Left lobe of liver (tissue), 2 donors: ENCODE measurements at places on chromosomes 3 and 15.

DNA sequence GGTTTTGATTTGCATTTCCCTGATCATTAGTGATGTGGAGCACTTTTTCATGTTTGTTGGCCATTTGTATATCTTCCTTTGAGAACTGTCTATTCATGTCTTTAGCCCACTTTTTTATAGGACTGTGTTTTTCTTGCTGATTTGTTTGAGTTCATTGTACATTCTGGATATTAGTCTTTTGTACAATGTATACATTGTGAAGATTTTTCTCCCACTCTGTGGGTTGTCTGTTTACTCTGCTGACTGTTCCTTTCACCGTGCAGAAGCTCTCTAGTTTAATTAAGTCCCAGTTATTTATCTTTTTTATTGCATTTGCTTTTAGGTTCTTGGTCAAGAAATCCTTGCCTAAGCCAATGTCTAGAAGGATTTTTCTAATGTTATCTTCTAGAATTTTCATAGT lies 91.1 kb upstream of the ATP11B start:
- no peak for DNase-seq

DNA sequence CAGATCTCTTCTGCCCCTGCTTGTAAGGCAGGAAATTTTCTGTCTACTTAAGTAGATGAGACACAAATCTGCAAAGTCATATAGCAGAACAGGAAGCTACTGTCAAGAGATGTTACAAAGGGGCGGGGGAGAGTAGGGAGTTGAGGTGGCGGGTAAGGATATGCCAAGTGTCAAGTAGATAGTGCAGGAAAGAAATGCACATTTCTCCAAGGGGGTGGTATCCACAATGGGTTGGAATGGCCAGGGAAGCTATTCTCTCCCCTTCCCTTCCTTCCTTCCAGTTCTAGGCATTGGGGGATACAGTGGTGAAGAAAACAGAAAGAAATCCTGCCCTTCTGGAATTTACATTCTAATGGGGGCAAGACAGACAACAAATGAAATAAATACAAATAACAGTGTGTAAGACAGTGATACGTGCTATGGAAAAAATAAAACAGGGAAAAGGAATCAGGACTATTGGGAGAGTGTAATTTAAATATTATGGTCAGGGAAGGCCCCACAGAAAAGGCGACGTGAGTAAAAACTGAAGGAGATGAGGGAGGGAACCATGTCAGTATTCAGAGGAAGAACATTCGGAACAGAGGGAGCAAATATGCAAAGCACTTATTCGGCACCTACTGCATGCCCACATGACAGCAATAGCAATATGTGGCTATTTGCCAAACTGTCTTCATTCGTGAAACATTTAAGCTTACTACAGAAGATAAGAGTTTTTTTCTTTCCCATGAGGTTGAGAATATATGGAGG lies 42.8 kb upstream of the RNU6-1 start:
- no peak for DNase-seq

DNA sequence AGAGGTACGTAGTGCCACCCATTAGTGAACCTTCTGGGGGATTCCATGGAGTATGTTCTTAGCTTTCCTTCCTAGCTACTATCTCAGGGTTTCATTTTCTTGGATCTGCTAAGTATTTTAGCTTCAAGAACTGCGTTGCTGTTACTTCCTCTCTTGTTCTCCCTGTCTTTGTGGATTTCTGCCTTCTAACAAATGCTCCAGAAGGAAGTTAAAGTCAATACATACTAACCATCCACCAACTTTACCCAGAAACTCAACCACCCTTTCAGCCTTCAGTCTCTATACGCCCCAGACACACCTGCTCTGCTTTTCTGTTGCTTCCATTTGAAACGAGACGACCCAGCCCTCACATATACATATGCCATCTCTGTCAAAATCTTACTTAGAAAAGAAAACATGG lies 2.4 kb upstream of the KLF13 start:
- DNase-seq: no peak

DNA sequence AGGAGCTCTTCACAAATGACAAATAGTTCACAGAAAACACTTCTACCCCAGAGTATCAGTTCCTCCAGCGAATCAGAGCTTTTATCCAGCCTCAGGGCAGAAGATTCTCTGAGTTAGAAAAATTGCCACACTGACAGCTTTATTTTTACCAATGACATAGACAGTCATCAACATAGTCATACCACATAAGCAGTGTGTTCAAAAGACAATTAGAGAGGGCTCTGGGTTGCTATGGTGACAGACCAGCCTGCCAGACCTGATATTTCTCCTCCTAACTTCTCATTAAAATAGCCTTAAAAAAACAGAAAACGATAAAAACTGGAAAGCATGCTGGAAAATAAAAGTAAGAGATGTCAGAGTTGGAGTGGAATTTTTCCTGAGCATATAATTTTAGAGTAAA lies 45.9 kb upstream of the COL6A5 start:
- DNase-seq: no peak

DNA sequence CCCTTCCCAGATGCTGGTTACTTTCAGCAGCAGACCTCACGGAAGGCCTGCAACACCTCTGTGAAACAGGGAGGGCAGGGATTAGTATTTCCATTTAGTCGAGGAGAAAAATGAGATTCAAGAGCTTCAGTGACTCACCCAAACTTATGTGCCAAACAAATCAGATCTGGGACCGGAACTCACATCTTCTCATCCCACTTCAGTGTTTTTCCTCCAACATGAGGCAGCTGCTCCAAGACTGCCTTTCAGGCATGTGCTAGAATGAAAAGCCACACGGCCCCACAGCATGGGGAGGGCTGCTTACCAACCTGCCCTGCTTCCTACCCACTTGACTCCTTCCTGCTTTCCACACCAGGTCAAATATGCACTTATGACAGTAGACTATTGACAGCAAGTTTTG lies 129.4 kb upstream of the SLC24A5 start:
- DNase-seq: no peak

DNA sequence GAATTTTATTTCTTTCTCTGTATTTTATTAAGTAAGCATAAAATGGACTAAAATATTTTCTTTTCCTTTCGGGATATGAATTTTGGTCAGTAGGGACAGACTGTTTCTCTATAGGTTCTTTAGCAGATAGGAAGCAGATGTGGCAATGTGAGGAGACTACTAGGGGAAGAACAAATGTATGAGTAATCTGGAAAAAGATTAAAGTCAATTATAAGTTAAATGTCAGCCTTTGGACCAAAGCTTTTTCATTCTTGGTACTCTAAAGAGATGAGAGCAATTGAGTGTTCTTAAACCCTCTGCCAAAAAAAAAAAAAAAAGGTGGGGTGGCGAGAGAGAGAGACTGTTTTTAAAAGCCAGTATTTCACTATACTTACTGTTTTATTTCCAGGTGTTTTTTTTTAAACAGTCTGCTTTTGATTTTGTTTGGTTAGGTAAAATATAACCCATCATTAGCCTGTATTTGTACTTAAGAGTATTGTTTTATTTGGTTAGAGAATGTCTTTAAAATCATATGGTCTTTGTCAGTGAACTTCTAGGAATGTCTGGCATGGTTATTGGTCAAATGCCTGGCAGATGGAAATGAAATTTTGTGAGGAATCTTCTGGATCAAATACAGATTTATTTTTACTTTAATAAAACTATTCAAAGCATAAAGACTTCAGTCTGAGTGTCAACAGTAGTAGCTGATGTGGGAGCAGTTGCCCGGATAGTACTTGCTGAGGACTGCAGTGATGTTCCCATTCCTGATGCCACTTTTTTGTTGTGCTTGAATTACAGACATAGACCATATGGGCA lies 63.8 kb downstream of the LRRC49 start:
- DNase-seq: no peak

DNA sequence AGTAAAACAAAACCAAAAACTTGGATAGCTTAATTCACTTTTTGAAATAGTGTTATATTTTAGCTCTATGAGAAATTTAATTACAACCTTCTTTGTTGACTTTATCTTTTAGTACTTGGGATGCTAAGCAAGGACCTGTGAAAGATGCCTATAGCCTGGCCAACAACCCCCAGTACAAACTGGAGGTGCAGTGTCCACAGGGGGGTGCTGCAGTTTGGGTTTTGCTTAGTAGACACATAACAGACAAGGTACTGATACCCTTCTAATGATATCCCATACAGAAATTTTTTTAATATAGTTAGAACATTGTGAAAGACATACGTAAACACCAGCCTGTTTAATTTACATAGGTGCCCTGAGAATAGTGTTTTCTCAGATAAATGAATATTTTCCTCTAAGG lies 35.3 kb downstream of the CAPN7 start:
- no peak for DNase-seq

- no peak for DNase-seq
These were observed 162.2 kb downstream of the GREM1 start for GRCh38 chr15:32879980-32880379.

DNA sequence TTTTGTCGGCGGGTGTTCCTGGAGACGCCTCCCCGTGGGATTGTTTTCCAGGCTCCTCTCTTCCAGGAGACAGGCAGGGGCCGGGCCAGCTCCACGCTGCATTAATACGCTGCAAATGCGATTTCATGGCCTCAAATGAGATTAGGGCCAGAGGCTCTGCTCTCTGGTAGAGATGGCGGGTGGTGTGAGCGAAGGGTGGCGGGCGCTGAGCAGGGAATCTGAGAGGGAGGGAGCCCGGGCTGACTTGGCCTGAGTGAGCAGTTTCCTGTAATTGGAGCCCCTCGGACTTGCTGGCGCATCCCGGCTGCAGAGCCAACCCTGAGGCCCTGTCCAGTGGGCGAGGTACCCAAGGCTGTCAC lies 7.4 kb upstream of the CCDC33 start:
- DNase-seq: no peak

GRCh38 chr3:51343918-51344687 lies 41.0 kb upstream of the MANF start:
- no peak for DNase-seq

- DNase-seq: no peak
These were observed 280.9 kb upstream of the KCNMB2 start for GRCh38 chr3:178255315-178255714.

DNA sequence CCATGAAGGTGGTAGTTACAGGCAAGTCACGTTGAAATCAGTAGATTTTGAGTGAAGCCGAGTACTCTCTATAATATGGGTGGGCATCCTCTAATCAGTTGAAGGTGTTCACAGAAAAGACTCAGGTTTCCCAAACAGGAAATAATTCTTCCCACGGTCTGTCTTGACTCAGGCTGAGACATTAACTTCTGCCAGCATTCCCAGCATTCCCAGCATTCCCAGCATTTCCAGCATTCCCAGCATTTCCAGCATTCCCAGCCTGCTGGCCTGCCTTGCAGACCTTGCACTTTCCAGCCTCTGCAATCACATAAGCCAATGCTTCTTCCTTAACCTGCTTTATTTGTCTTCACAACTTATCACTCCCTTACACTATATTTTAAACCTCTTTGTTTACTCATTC lies 542.3 kb upstream of the ROBO2 start:
- no peak for DNase-seq

DNA sequence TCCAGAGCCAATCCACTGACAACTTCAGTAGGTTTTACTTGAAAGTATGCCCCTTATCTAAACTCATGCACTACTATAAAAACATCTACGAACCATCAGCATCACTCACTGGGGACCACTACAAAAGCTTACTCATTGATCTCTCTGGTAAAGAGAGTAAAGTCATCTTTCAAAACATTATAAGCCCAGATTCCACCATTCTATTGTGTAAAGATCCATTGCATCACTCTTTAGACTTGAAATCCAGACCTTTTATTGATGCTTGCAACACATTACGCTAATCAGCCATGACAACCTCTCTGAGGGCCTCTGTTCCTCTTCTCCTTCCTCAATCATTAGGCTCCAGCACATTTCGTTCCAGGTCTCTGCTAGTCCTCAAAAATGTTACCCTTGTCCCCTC lies 248.9 kb upstream of the WNT5A start:
- DNase-seq: no peak

GRCh38 chr3:53763353-53763752 lies 82.9 kb downstream of the CHDH start:
- DNase-seq: no peak

DNA sequence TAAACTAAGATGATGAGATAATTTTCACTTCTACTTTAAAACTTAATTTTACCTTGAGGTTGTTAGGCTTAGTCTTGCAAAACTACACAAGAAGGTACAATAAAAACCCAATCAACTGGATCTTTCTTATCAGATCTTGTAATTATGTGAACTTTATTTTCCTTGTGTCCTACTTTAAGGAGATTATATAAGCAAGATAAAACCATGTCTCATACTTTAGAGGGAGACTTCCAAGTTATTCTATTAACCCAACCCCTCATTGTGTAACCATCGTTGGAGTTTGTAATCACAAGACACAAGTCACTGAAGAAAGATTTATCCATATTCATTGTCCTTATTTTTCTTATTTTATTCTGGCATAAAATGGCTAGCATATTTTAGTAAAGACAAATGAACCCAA lies 165.6 kb downstream of the SERPINI1 start:
- DNase-seq: no peak

DNA sequence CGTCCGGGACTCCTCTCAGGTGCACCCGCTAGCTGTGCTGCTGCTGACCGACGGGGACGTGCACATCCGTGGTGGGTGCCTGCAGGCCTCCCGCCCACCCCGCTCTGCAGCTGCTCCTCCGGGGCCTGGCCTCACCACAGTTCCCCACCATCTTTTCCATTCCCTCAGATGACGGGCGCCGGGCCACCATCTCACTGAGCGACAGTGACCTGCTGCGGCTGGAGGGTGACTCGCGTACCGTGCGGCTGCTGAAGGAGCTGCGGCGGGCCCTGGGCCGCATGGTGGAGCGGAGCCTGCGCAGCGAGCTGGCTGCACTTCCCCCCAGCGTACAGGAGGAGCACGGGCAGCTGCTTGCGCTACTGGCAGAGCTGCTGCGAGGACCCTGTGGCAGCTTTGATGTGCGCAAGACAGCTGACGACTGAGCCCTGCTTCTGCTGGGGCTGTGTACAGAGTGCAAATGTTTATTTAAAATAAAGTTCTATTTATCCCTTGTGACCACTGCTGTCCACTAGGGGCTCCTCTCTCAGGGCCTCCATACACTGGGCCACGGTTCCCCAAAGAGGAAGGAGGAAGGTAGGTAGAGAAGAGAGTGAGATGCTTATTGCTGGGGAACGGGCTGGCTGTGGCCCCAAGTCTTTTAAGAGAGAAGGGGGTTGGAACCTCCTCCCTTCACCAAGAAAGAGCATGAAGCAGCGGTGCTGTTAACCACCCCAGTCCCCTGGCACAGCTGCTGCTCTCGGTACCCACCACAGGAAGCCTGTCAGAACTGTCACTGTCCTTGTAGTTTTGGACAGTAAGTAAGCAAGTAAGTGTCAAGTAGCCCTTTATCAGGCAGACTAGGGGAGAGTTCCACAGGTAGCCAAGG lies 47.0 kb downstream of the DHX30 start:
- DNase-seq: no peak

DNA sequence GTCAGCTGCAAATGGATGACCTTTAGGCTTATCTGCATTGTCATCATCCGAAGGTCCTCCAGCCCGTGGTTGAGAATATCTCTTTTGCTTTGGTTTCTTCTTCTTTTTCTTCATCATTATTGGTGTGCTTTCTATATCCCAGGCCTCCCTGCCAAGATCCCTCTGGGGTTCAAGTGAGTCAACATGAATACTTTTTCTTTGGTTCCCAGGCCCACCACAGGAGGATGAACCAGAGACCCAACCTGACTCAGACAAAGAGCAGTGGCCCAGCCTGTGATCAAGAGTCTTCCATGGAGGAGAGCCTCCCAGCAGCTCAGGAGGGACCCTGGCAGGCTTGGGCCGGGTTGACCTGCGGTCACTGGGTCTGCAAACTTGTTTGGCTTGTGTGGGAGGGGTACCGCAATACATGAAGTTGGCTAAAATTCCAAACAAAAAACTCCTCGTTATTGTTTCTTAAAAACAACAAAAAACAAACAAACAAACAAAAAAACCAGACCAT lies 104.2 kb downstream of the MAP4 start:
- DNase-seq: no peak
